ENCODE measurements at places on chromosomes 4 and X. TPM values are rescaled to one million over a fixed set of nuclear protein-coding genes. Genes with fewer than 3 reads are reported as not detected.

DNA sequence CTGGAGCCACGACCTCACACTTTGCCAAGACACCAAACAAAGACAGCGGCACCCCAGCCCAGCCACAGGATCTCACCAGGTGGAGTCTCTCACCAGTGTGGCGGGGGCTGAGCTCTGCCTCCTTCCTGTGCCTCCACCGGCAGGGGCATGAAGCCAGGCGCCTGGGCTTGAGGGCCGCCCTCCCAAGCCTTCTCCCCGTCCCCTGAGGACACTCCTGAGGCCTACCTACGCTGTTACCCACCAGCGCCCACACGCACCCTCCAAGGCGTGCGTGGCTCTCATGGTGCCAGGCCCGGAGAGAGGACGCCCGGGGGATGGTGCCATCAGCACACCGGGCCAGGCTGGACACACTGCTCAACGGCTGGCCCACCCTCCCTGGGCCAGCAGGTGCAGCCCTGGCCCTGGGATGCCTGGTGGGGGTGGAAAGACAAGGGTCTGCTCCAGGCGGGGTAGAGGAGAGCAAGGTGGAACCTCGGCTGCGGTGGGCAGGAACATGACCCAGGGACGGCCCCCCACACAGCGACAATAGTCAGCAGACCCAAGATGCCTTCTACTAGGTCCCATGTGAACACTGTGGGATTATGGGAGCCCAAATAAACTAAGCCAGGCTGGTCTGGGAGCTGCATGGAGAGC, 22.1 kb downstream of the NELFA start:
- no peak for DNase-seq
- H3K27ac ChIP-seq, result no peak overlapping the region
- no peak overlapping the region for H3K4me3 ChIP-seq

- no peak overlapping the region for H3K4me3 ChIP-seq
- H3K4me1 ChIP-seq, result no peaks in the 10 kb centered on the region
- no peak for DNase-seq
- H3K27me3 ChIP-seq, result no peaks in the 10 kb centered on the region
Observed at GRCh38 chr4:2887343-2887742, 43.7 kb downstream of the ADD1 start.

- no peak overlapping the region for H3K27ac ChIP-seq
- H3K27me3 ChIP-seq, result no peaks in the 10 kb centered on the region
- H3K36me3 ChIP-seq, result no peaks in the 10 kb centered on the region
Observed at GRCh38 chr4:147299205-147299604, 181.7 kb upstream of the EDNRA start.

DNA sequence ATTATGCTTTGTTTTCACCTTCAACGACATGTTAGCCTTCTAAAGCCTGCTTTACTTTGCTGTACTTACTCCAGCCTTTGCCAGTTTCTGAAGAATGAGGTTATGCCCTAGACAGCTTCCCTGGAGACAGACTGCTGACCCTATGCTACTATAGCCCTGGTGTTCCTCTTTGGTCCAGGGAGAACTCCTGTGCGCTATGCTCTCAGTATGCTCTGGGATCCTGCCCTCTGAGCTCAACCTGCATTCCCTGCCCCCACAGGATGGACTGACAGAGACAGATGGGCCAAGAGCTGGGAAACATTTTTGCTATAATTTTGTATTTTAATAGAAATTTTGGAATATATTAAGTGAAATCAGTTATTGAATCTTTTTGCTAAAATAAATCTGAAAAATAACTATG, 425.9 kb downstream of the TMA16 start:
- no peaks in the 10 kb centered on the region for H3K36me3 ChIP-seq
- no peak for DNase-seq
- H3K4me1 ChIP-seq, result no peaks in the 10 kb centered on the region

DNA sequence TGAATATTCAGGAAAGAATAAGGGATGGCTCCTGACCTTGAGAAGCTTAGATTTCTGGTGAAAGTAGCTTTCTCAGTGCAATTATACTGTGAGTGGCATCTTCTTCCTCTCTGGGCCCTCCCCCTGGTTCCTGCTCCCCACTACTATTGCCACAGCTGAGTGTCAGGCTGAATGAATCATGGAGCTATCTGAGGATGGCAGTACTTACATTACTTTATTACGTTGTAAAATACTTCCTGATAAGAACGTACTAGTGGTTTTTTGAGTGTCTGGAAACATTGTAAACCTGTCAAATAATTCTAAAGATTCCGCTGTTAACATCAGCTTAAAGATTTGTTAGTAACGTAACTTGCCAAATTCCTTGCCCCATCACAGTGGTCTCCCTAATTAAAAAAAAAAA, 36.2 kb downstream of the ARHGAP10 start:
- no peak for DNase-seq
- no peak overlapping the region for H3K4me3 ChIP-seq
- no peaks in the 10 kb centered on the region for H3K36me3 ChIP-seq
- H3K27me3 ChIP-seq, result no peaks in the 10 kb centered on the region

- no peaks in the 10 kb centered on the region for H3K27me3 ChIP-seq
- no peak overlapping the region for H3K4me3 ChIP-seq
- no peaks in the 10 kb centered on the region for H3K36me3 ChIP-seq
- no peak overlapping the region for H3K27ac ChIP-seq
Observed at GRCh38 chr4:1406981-1407656, 877 bp upstream of the NKX1-1 start.

DNA sequence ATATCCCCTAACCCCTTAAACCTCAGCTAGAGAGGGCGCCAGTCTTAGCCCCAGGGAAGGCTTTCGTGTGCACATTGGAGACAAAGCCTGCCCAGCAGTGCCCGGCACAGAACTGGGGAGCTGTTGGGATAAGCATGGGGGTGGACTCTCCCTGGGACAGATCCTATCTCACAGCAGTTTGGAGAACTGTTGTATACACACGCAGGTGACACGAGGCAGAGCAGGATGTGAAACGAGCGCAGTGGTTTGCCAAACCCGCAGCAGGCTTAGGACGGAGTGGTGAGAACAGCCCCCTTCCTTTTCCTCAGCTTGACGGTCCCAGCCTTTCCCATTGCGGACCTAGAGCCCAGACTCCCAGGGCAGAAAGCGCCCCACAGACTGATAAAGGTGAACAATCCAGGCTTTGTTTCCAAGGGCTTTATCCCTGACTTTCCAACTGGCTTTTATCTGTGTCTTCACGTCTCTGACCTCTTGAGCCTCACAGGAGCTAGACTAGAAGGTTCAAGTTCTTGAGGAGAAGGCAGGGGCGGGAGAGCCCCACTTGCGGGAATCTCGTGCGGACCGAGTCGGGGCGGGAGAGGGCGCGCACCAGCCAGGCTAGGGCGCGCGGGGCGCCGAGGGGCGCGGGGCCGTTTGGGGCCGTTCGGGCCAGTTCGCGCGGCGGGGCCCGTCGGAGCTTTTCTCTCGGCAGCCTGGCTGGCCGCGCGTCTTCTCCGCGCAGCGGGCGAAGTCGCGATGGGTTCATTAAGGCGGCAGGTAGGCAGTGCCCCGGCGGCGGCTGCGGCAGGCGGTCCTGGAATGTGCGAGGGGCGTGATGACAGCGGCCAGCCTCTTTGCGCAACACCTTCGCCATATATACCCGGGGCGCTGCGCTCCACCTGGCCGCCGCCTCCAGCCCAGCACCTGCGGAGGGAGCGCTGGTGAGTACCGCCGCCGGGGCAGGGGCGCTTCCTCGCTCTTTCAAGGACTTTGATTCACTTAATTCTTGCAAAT, at the start of gene SLC34A2:
Gene SLC34A2 (plus strand): TSS at position 881 of the 993 bp plus-strand sequence. CDS start 6,650 bp downstream, outside the sequence.
- H3K36me3 ChIP-seq, result no peaks in the 10 kb centered on the region
- no peaks in the 10 kb centered on the region for H3K27me3 ChIP-seq
- H3K4me1 ChIP-seq, result peaks cover 7% of the 10 kb centered on the region
- H3K4me3 ChIP-seq, result no peak within 1 kb of the TSS

- H3K27ac ChIP-seq, result no peak overlapping the region
- no peaks in the 10 kb centered on the region for H3K4me1 ChIP-seq
- H3K27me3 ChIP-seq, result no peaks in the 10 kb centered on the region
- no peak for DNase-seq
- H3K4me3 ChIP-seq, result no peak overlapping the region
Observed at GRCh38 chr4:31291238-31291637, 571.1 kb downstream of the PCDH7 start.

- H3K36me3 ChIP-seq, result peaks cover 21% of the 10 kb centered on the region
- H3K4me3 ChIP-seq, result no peak overlapping the region
- no peaks in the 10 kb centered on the region for H3K27me3 ChIP-seq
- H3K4me1 ChIP-seq, result no peaks in the 10 kb centered on the region
- DNase-seq, result no peak
Observed at GRCh38 chr4:40940317-40940741, 190.6 kb downstream of the NSUN7 start.

GRCh38 chr4:32574803-32575202, 1854.6 kb downstream of the PCDH7 start:
- H3K4me3 ChIP-seq, result no peak overlapping the region
- DNase-seq, result no peak
- H3K27me3 ChIP-seq, result no peaks in the 10 kb centered on the region
- no peaks in the 10 kb centered on the region for H3K36me3 ChIP-seq

DNA sequence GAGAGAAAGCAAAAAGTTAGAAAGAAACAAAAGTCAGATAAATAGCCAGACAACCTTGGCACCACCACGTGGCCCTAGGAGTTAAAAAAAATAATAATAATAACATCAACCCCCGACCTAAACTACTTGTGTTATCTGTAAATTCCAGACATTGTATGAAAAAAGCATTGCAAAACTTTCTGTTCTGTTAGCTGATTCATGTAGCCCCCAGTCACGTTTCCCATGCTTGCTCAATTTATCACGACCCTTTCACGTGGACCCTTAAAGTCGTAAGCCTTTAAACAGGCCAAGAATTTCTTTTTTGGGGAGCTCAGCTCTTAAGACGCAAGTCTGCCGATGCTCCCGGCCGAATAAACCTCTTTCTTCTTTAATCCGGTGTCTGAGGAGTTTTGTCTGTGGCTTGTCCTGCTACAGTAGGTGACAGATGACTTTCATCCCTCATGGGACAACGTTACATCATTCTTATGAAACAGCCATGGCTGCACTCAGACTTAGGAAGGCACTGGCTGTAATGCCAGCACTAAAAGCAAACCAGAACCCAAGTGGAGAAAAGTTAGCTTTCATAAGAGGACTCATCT, 520 bp downstream of the ACOX3 start:
- H3K27me3 ChIP-seq, result no peaks in the 10 kb centered on the region
- peaks cover 5% of the 10 kb centered on the region for H3K4me1 ChIP-seq
- no peaks in the 10 kb centered on the region for H3K36me3 ChIP-seq
- peak overlapping the region; percentile 86 for H3K4me3 ChIP-seq
- H3K27ac ChIP-seq, result peak overlapping the region; percentile 67

The TLL1 gene
- total RNA-seq, result 1.4 TPM

The RAB40AL gene
- total RNA-seq, result 0.30 TPM

The TMPRSS11D gene
- total RNA-seq, result not detected

The RNF175 gene
- not detected for total RNA-seq

The HTN1 gene
- not detected for total RNA-seq

The CCDC120 gene
- total RNA-seq, result 2.5 TPM

The GNRHR gene
- total RNA-seq, result 0.08 TPM

The VSIG4 gene
- not detected for total RNA-seq

The PPEF2 gene
- total RNA-seq, result not detected

The PAGE2 gene
- total RNA-seq, result not detected

All from SJCRH30 (cell line).